ENCODE measurements at places on chromosomes 5 and 9. TPM values are rescaled to one million over a fixed set of nuclear protein-coding genes. Genes with fewer than 3 reads are reported as not detected.

LAMC3 gene
- total RNA-seq: 0.56 TPM

JADE2 gene
- total RNA-seq: 47.6 TPM

TXNDC8 gene
- not detected for total RNA-seq

CTSV gene
- not detected for total RNA-seq

SHOC1 gene
- total RNA-seq: not detected

DOCK2 gene
- total RNA-seq: 3.7 TPM

NUTM2G gene
- total RNA-seq: not detected

PCSK1 gene
- total RNA-seq: 0.52 TPM

PCDHB6 gene
- 0.33 TPM for total RNA-seq

PWWP2A gene
- 16.7 TPM for total RNA-seq

CDO1 gene
- 24.7 TPM for total RNA-seq

WNK2 gene
- 61.4 TPM for total RNA-seq

ACTL7A gene
- total RNA-seq: not detected

LCN10 gene
- total RNA-seq: 4.5 TPM

PCDHA3 gene
- 0.48 TPM for total RNA-seq

RGS7BP gene
- total RNA-seq: 2.4 TPM

CSF2 gene
- total RNA-seq: not detected

FKBP15 gene
- 16.6 TPM for total RNA-seq

ROPN1L gene
- total RNA-seq: not detected

DIMT1 gene
- total RNA-seq: 25.1 TPM

CATSPER3 gene
- 0.44 TPM for total RNA-seq

SELENOP gene
- total RNA-seq: 213 TPM

TMEM252 gene
- total RNA-seq: not detected

HNRNPA0 gene
- 8.6 TPM for total RNA-seq

OR1J2 gene
- total RNA-seq: not detected

STPG3 gene
- not detected for total RNA-seq

LECT2 gene
- not detected for total RNA-seq

ADAMTS6 gene
- 2.2 TPM for total RNA-seq

PCDH1 gene
- total RNA-seq: 25.3 TPM

NOXA1 gene
- 3.4 TPM for total RNA-seq

MCC gene
- 31.7 TPM for total RNA-seq

PRDM9 gene
- not detected for total RNA-seq

ECSCR gene
- 30.1 TPM for total RNA-seq

PCDH12 gene
- total RNA-seq: 7.6 TPM

SPATA6L gene
- 1.3 TPM for total RNA-seq

PRR7 gene
- total RNA-seq: 0.90 TPM

PCDHB3 gene
- total RNA-seq: 0.63 TPM

SHISAL2B gene
- not detected for total RNA-seq

FAM53C gene
- total RNA-seq: 21.4 TPM

AQP3 gene
- total RNA-seq: 116 TPM

SOX30 gene
- total RNA-seq: not detected

SPINK13 gene
- total RNA-seq: not detected

SMIM32 gene
- total RNA-seq: not detected

FAM78A gene
- 55.3 TPM for total RNA-seq

TNC gene
- 16.9 TPM for total RNA-seq

PCDHA6 gene
- total RNA-seq: 0.20 TPM

DND1 gene
- not detected for total RNA-seq

AGXT2 gene
- total RNA-seq: not detected

IL13 gene
- not detected for total RNA-seq

Measured in right atrium auricular region (tissue), 2 donors.